ENCODE measurements at places on chromosomes 4 and X.
A peak's percentile ranks its signal among the peaks of the same experiment; 100 is the strongest.

- DNase-seq = no peak
Observed at GRCh38 chrX:118989886-118990285, 15.5 kb downstream of the LONRF3 start.

GRCh38 chr4:38310446-38311043 lies 350.3 kb downstream of the PTTG2 start:
- no peak for DNase-seq

DNA sequence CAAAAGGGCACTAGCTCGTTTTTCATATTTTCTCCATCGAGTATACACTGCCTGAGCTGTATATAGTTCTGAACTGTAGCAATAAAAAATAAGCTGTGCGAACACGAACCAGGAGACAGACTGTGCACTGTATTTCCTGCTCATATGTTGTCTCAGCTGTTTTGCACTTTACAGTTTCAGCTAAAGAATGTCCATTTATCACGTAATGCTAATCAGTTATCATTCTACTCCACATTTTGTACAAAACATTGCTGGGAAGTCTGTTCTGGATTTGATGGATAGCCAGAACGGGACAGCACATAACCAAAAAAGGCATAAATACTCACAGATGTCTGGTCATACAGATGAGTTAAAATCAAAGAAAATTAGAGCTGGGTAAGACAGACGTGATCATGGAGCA lies 315.5 kb upstream of the ADGRL3 start:
- DNase-seq = peak; percentile 13

DNA sequence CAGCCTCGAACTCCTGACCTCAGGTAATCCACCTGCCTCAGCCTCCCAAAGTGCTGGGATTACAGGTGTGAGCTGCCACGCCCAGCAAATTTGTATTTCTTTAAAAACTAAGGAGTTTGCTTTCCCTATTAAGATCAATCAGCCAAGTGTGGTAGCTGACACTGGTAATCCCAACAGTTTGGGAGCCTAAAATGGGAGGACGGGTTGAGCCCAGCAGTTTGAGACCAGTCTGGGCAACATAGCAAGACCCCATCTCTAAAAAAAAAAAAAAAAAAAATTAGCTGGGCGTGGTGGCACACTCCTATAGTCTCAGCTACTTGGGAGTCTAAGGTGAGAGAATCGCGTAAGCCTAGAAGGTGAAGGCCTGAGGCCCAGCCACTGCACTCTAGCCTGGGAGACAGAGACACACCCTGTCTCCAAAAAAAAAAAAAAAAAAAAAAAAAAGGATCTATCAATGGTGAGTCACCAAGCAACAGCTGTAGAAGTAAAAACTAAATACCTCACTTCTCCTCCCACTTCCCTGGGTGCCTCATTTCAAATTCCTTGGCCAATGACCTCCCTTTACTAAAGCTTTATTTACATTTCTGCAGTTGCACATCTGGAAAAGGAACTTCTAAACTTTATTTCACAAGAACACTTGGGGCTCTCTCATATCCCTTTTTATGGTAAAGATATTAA lies 54.5 kb downstream of the LDB2 start:
- DNase-seq = peak; percentile 72

- DNase-seq = peak; percentile 28
Observed at GRCh38 chr4:104490770-104491480, 3.8 kb downstream of the CXXC4 start.

DNA sequence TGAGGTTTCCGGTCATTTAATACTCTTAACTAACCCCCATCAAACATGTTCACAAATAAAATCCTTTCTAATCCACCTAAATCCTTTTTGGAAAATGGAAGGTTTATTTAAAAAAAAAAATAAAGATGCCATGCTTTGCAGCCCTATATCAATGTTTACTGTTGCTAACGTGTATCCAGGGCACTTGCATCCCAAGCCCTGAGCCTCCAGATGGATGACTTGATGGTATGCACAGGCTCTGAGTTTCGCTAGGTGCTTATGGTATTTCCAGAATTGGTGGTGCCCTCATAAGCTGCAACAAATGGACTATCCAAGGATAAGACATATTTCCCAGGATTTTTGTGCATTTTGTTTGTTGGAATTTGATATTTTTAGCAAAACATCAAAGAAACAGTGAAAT lies 257.7 kb downstream of the PRDM5 start:
- no peak for DNase-seq

- no peak for DNase-seq
Observed at GRCh38 chrX:136588036-136588435, 56.0 kb downstream of the VGLL1 start.

DNA sequence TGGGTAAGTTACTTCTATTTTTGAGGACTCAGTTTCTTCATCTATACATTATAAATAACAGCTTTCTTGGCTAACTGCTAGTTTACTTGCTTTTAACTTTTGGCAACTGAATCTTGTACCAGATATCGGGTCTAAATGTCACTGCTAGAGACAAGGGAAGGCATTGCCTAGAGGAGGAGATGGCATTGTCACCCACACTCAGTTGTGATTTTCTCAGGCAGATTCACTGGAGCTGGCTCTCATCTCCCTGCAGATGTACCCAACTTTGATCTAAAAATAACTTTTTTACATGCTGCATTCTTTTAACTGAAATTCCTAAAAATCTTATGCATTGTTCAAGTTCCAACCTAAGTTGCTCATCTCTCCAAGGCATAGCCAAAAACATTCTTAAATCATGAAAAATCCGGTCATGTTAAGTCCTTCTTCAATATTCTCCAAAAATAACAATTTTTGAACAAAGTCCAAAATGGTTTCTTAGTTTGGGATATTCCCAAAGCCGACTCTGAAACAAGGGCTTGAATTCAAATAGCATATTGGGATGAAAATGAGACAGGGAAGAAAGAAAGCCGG lies 469.0 kb upstream of the BOD1L1 start:
- DNase-seq = peak; percentile 93

DNA sequence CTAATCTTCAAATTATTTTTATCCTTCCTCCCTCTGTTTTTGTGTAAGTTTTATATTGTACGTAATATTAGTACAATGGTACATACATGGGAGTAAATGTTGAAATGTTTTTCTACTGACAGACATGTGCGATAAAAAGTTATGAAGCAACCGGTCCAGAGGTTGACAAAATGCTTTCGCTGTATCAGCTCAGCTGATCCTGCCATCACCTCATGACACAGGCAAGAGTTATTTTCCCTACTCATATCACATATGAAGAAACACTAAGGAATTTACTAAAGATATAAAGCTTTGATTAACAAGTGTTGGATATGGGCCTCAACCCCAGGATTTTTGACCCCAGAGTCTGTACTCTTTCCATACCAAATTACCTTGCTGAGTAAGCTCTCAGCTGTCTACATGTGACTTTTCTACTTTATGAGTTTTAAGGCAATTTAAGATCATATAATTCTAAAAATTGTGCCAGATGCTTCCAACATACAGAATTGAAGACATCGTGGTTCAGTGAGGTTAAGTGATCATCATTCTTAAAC lies 50.0 kb downstream of the CLCN5 start:
- peak; percentile 24 for DNase-seq

DNA sequence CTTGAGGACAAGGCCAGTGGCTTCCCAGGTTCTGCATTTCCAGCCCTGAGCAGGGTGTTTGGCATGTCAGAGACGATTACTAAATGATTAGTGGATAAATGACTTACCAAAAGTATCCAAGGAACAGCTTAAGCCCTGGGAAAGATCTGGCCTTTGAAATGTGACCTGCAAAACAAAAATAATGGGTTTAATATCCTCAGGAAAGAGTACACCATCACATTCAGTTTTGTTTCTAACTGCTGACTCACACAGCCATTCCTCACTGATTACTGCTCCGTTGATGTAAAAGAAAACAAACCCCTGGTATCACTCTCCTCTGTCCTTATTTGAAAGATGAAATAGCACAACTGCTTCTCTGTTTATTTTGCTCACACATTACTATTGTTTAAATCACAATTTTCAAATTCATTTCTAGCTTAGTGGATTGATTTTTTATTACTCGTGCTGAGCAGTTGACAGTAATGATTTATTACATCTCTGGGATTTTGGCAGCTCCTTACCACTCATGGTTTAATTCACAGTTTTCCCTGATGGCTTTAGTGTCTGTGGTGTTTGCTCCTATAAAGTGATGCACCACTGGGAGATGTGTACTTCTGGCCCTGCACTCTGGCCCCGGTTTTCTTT lies 117.0 kb downstream of the CBLL2 start:
- DNase-seq = peak; percentile 80

DNA sequence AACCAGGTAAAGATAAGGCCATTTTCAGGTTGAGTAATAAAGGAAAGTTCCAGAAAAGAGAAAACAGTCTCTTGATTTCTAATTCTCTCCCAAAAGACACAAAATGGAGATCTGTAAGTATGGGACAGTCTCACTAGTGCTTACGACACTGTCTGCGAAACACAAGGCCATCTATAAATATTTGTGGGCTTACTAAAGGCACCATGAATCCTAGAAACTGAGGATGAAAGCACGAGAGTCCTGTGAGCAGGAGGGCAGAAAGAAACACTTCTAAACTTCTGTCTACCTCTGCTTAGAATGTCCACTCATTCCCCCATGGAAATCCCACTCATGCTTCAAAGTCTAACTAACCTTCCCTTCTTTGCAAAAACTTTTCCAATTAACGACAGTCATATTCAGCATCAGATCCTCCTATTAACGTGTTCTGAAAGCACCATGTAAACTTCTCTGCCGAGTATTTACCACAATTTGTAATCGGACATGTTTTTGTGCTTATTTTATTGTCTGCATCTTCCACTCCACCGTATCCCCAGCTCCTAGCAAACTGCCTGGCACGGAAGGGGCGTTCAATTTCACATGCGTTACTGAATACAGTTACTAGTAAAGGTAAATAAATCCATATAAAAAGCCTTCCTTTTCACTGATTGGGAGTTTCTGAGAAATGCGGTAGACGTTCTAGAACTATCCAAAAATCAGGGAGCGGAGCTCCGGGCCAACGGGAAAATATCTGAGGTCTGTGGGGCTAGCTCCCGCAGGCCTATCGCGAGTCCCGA lies 665 bp downstream of the PSMD10 start:
- DNase-seq = peak; percentile 54

- no peak for DNase-seq
Observed at GRCh38 chr4:8838961-8839431, 32.6 kb downstream of the HMX1 start.

DNA sequence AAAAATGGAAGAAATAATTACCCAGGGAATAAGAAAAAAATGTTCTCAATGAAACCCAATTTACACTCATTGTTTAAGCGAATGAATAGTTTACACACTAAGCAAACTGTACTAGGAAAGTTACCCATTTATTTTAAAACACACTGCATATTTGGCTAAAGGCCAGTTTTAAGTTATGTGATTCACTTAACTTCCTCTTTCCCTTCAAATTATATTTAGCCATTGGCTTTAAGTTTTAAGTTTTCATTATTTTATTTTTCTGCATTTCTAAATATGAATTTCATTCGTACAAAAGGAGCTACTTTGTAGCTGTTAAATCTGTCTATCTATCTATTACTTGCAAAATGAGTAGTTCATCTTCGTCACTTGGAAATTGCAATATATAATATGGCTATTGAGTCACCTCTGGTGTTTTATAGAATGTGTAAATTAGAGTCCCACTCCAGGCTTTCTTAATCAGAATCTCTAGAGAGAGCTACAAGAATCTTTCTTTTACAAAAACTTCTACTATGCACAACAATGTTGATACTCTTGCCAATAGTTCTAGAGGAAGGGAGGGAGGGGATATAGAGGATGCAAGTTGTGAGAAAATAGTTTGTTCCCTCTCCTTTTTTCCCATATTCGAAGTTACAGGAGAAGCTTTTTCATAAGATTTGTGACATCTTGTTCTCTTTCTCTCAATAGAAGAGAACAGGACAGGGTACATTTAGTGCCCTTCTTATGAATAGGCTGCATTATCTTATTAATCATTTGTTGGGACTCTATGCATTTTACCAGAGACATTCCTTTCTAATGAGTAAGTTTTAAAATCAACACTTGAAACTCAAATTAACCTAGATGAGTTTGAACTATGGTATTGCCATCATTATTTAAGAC lies 41.8 kb downstream of the SULT1B1 start:
- DNase-seq = peak; percentile 79

- DNase-seq = peak; percentile 17
Observed at GRCh38 chrX:31117266-31117665, 45.4 kb upstream of the FTHL17 start.

DNA sequence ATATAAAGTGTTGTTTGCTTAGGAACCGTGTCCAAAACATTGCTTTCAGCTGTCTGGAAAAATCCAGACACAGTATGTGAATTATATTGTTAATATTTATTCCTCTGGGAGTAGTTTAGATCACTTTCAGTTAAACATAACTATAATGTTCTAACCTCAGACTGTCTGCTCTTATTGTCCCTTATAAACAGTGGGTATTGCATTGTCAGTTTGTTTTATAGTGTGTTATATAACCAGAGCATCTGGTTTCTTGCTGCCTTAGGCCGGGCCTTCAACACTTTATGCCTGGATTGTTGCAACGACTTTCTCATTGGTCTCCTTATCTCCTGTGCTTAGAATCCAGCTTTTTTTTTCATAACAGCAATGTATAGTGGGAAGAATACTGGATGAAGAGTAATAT lies 26.4 kb downstream of the ATG4A start:
- no peak for DNase-seq

GRCh38 chr4:6464842-6465588 lies 7.4 kb downstream of the PPP2R2C start:
- DNase-seq = no peak

GRCh38 chr4:184153781-184154180 lies 63.9 kb downstream of the ENPP6 start:
- no peak for DNase-seq

DNA sequence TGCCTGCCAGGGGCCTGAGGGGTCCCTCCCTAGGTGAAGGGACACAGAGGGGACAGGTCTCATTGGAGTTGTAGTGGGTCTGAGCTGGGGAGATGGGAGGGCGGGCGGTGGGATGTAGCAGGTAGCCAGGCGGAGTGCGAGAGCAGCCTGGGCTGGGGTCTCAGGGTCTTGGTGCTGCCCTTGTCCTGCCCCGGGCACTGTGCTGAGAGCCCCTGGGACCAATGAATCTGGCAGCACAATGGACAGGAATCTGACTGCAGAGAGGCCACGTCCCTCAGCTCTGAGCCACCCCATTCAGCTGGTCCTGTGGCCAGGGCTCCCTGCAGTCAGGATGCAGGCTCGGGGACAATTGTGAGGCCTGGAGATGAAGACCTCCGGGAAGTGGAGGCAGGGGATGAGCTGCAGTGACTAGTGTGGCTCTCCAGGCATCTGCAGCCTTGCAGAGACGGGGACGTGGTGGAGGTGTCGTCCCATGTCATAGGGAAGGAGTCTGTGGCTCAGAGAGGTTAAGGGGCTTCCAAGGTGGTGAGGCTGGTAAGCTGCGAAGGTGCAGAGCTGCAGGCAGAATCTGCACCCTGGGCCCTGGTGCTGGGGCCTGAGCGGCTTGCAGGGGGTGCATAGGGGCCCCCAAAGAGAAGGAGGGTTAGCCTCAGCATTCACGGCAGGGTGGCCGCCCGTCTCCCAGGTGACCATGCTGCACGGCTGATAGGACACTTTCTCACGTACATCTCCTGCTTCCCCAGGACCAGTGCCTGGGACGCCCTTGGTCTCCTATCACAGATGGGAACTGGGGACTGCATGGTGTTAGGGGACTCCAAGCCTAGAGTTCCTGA lies 20.6 kb downstream of the NSG1 start:
- DNase-seq = no peak

GRCh38 chr4:14903321-14903720 lies 99.0 kb upstream of the CPEB2 start:
- DNase-seq = no peak

GRCh38 chr4:8135666-8136065 lies 22.9 kb downstream of the ABLIM2 start:
- no peak for DNase-seq

- DNase-seq = no peak
Observed at GRCh38 chr4:101140228-101140627, 207.1 kb downstream of the PPP3CA start.

All from cardiac fibroblast (primary cell).